Aorta (tissue), 5 donors: ENCODE measurements at places on chromosomes 16 and 17. TPM values are rescaled to one million over a fixed set of nuclear protein-coding genes. Genes with fewer than 3 reads are reported as not detected.

Gene NDEL1
- total RNA-seq: 135 TPM

Gene TNFRSF13B
- not detected for total RNA-seq

GRCh38 chr16:66751053-66751302, 431 bp downstream of the DYNC1LI2 start:
- no peak for DNase-seq

DNA sequence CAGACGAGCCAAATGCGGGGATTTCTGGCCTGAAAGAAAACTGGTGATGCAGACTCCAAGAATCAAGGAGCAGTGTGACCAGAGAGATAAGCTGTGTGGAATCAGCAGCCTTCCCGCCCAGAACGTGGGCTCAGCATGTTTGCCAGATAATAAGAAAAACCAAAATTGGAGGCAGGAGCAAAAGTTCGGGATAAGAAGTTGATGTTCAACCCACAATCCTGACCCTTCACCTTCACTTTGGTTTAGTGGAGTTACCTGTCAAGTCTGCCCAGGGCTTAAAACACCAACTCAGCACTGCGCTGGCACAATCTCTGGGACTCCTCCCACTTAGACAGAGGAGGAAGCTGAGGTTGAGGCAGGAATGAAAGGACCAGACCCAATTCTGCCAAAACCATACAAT, 3.1 kb downstream of the SLC43A2 start:
- DNase-seq: no peak

DNA sequence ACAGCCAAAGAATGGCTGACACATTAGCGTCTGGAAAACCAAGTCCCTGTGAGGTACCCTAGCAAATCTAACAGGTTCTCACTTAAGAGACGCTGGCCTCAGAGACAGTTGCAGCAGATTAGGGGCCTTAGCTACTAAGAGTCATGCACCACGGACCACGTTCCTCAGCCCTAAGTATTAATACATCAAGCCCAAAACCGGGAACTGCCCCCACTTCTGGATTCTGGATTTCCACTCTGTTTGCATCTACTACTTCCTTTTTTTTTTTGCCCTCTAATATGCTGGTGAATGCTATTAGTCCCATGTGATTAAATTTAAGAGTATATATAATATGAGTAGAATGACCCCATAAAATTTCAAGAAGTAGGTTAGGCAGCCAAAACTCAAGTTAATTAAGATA, 775 bp upstream of the TERB1 start:
- no peak for DNase-seq

- DNase-seq: no peak
These were observed 577.0 kb upstream of the CDH11 start for GRCh38 chr16:65698791-65699321.
